ENCODE measurements at places on chromosomes 16 and 17. TPM values are rescaled to one million over a fixed set of nuclear protein-coding genes. Genes with fewer than 3 reads are reported as not detected.

DNA sequence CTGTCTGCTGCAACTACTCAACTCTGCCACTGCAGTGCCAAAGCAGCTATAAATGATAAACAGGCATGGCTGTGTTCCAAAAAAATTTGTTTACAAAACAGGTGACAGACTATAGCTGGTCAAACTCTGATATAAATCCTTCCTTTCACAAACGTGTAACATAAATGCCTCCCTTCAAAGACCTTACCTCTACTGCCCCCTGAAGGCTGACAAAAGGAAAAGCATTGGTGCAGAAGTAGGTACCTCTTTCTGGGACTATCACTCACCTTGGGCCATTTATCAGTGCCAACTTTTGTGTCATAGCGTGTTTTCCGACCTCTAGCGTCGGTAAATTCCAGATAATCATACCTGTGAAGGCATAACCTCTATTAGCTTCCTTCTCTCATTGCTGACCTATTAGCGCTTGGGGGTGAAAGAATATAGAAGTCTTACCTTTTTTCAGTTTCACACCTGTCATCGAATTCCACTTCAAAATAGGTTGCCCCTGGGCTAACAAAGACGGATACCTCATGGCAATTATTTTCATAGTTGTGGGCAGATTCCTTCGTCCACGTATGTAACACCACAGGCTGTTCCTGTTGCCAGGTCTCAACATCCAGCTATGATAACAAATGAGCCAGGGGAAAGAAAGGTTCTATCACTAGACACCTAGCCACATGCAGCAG lies 67.9 kb downstream of the ZZEF1 start:
- H3K27me3 ChIP-seq, result no peaks in the 10 kb centered on the region
- peaks cover 14% of the 10 kb centered on the region for H3K36me3 ChIP-seq
- no peaks in the 10 kb centered on the region for H3K4me1 ChIP-seq
- H3K4me3 ChIP-seq, result no peak overlapping the region

DNA sequence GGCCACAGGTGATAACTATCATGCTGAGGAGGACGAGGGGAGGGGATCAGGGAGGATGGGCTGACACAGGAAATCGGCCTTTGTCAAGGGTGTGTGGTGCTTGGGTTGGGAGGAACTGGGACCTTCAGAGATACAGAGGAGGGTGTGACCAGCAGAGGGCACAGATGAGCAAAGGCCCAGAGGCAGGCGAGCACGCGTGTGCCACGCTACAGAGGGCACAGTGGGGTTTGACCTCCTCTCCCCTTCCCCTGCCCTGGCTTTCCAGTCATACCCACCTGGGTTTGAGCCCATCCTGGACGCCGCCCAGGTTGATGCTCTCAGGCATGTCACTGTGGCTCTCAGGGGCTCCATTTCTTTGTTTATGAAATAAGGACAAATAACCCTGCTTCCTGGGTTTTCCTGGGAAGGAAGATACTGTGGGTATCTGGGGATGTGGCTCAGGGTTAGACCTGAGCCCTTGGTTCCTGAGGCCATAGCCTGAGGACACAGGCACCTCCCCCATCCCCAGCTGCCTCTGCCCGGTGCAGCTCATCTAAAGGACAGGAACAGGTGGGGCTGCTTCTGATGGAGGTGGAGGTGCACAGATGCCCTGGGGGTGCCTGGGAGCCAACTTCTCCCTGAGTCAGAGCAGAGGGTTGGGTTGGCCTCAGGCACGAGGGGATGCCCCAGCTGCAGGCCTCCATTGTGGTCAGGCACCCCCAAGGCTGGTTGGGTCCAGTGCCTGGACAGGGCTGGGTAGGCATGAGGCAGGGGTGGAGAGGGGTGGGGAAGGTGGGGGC lies 51.8 kb downstream of the BEAN1 start:
- H3K36me3 ChIP-seq, result no peaks in the 10 kb centered on the region
- no peak overlapping the region for H3K4me3 ChIP-seq
- H3K4me1 ChIP-seq, result peaks cover 33% of the 10 kb centered on the region
- DNase-seq, result peak; percentile 74

DNA sequence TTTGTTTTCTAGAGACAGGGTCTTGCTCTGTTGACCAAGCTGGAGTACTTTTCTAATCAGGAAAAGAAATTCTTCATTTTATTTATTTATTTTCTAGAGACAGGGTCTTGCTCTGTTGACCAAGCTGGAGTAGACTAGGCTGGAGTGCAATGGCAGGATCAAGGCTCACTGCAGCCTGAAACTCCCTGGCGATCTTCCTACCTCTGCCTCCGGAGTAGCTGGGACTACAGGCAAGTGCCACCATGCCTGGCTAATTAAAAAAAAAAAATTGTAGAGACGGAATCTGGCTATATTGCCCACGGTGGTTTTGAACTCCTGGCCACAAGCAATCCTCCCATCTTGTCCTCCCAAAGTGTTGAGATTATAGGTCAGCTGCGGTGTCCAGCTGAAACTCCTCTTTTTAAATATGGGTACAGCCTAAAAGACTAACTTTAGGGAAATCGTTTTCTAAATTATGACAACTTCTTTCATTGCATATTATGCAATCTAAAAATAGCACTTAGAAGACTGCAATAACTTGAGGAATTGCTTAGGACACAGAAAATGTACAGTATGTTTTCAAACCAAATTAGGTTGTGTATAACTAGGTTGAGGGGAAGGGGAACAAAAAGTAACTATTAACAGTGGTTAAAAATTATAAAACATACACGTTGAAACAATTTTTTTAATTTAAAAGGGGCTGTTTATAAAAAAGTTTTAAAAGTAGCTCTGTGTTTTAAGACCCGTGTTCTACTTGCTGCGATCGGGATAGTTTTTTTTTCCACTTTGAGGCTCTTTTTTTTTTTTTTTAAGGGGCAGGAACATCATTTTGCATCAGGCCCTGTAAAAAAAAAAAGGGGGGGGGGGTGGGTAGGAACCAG lies 4.7 kb downstream of the PRAC1 start:
- H3K4me1 ChIP-seq, result peaks cover 14% of the 10 kb centered on the region
- no peak overlapping the region for H3K27ac ChIP-seq
- peaks cover 95% of the 10 kb centered on the region for H3K27me3 ChIP-seq
- H3K4me3 ChIP-seq, result no peak overlapping the region
- H3K36me3 ChIP-seq, result peaks cover 2% of the 10 kb centered on the region

- H3K4me3 ChIP-seq, result no peak overlapping the region
- DNase-seq, result no peak
- no peaks in the 10 kb centered on the region for H3K27me3 ChIP-seq
- H3K36me3 ChIP-seq, result no peaks in the 10 kb centered on the region
- H3K4me1 ChIP-seq, result peaks cover 14% of the 10 kb centered on the region
- no peak overlapping the region for H3K27ac ChIP-seq
Measured at GRCh38 chr16:84807776-84808175, 12.0 kb upstream of the CRISPLD2 start.

CPPED1 gene
- 5.1 TPM for total RNA-seq

Measured in activated naive CD8-positive, alpha-beta T cell treated with anti-CD3 and anti-CD28 coated beads for 36 hours (primary cell).